ENCODE measurements at places on chromosomes 2 and 18.

DNA sequence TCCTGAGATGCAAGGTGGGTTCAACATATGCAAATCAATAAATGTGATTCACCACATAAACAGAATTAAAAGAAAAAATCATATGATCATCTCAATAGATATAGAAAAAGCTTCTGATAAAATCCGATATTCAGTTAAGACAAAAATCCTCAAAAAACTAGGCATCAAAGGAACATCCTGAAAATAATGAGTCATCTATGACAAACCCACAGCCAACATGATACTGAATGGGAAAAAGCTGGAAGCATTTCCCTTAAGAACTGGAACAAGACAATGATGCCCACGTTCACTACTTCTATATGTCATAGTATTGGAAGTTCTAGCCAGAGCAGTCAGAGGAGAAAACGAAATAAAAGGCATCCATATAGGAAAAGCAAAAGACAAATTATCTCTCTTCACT, 80.4 kb downstream of the MYO3B start:
- H3K4me3 ChIP-seq = no peak overlapping the region
- no peak for DNase-seq
- H3K27me3 ChIP-seq = peaks cover 12% of the 10 kb centered on the region
- H3K36me3 ChIP-seq = no peaks in the 10 kb centered on the region

- no peak for DNase-seq
- H3K4me3 ChIP-seq = no peak overlapping the region
- H3K4me1 ChIP-seq = no peaks in the 10 kb centered on the region
These were observed 329.3 kb upstream of the ZNF804A start for GRCh38 chr2:184268900-184269477.

DNA sequence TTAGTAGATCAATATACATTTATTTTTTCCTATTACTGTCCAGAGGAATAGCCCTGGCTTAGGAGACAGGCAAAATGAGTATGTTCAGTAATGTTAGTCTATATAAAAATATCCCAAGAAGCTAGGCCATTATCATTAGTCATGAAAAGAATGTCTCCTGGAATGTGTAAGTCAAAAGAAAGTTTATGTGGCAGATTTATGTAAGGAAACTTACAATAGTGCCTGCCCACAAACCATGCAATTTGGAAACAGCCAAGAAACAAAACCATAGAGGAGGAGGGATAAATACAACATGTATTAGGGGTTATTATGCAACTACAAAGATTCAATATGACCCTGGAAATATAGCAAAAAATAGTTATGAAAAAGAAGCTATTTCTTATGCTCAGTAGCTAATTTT, 96.3 kb downstream of the NOL4 start:
- no peaks in the 10 kb centered on the region for H3K36me3 ChIP-seq
- no peaks in the 10 kb centered on the region for H3K27me3 ChIP-seq
- H3K4me1 ChIP-seq = no peaks in the 10 kb centered on the region
- no peak for DNase-seq

- H3K27ac ChIP-seq = no peak overlapping the region
- H3K27me3 ChIP-seq = peaks cover 8% of the 10 kb centered on the region
- no peak overlapping the region for H3K4me3 ChIP-seq
These were observed 45.2 kb downstream of the ADNP2 start for GRCh38 chr18:80154293-80154692.

- H3K27ac ChIP-seq = no peak overlapping the region
- no peak overlapping the region for H3K4me3 ChIP-seq
- no peaks in the 10 kb centered on the region for H3K4me1 ChIP-seq
- no peak for DNase-seq
- no peaks in the 10 kb centered on the region for H3K36me3 ChIP-seq
- no peaks in the 10 kb centered on the region for H3K27me3 ChIP-seq
These were observed 141.5 kb upstream of the NDUFV2 start for GRCh38 chr18:8960740-8961657.

DNA sequence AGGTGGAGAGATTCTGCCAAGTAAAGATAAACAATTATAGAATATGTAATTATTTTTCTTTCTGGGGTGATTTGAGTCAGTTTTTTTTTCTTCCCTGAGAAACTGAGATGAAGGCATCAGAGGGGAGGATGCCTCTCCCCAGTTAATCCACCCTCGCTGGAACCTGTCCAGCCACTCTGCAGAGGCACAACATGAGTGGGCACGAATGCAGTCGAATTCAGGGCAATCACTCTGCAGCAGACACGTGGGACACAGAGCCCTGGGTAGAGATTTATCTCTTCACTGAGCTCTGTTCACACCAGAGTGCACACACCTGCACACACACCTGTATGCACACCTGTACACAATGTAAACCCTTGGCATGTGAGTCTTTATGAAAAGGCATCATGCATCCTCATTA, 154.2 kb downstream of the DCDC2C start:
- DNase-seq = no peak
- peaks cover 1% of the 10 kb centered on the region for H3K27me3 ChIP-seq
- H3K4me1 ChIP-seq = no peaks in the 10 kb centered on the region
- H3K4me3 ChIP-seq = no peak overlapping the region
- H3K36me3 ChIP-seq = no peaks in the 10 kb centered on the region
- H3K27ac ChIP-seq = no peak overlapping the region

DNA sequence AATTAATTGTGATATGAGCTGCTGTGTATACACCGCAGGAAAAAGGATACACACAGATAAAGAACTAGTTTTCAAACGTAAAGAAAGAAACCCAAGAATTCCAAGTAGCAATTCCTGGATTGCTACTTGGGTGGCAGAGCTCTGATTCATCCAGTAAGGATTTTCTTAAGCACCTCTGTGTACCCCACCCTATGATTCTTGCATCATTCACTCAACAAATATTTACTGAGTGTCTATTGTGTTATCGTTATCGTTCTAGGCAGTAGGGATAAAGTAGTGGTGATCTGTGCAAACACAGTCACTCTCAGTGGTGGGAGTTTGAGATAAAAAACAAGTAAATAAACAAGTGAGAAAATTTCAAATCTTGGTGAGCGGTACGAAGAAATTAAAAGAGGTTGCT, 4.9 kb upstream of the TMEM200C start:
- no peaks in the 10 kb centered on the region for H3K4me1 ChIP-seq
- DNase-seq = no peak
- no peaks in the 10 kb centered on the region for H3K36me3 ChIP-seq
- no peak overlapping the region for H3K4me3 ChIP-seq
- peaks cover 25% of the 10 kb centered on the region for H3K27me3 ChIP-seq

- no peak for DNase-seq
- no peak overlapping the region for H3K27ac ChIP-seq
- no peak overlapping the region for H3K4me3 ChIP-seq
- H3K36me3 ChIP-seq = no peaks in the 10 kb centered on the region
- H3K27me3 ChIP-seq = peaks cover 5% of the 10 kb centered on the region
These were observed 2.8 kb upstream of the CRYGB start for GRCh38 chr2:208148803-208149202.

DNA sequence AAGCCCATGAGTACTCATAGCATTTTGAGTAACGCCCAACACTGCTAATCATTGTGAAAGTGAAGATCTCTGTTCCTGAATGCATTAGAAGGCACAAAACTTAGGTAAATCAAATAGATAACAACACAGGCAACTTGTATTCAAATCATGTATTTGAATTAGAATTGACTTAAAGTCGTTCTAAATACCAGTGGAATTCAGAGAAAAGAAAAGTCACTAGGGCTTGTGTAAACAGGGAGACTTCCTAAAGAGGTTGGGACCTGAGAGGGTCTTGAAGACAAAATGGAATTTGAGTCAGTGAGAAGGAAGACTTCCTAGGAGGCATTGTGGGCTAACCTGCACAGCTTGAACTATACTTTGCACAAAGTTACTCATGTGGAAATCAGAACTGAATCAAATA, 127.2 kb downstream of the CTNNA2 start:
- no peaks in the 10 kb centered on the region for H3K36me3 ChIP-seq
- no peak for DNase-seq
- no peaks in the 10 kb centered on the region for H3K4me1 ChIP-seq
- no peak overlapping the region for H3K27ac ChIP-seq
- H3K4me3 ChIP-seq = no peak overlapping the region

GRCh38 chr2:59961746-59962145, 591.7 kb downstream of the BCL11A start:
- no peak for DNase-seq
- H3K4me3 ChIP-seq = no peak overlapping the region
- no peaks in the 10 kb centered on the region for H3K4me1 ChIP-seq
- no peaks in the 10 kb centered on the region for H3K27me3 ChIP-seq
- no peak overlapping the region for H3K27ac ChIP-seq

DNA sequence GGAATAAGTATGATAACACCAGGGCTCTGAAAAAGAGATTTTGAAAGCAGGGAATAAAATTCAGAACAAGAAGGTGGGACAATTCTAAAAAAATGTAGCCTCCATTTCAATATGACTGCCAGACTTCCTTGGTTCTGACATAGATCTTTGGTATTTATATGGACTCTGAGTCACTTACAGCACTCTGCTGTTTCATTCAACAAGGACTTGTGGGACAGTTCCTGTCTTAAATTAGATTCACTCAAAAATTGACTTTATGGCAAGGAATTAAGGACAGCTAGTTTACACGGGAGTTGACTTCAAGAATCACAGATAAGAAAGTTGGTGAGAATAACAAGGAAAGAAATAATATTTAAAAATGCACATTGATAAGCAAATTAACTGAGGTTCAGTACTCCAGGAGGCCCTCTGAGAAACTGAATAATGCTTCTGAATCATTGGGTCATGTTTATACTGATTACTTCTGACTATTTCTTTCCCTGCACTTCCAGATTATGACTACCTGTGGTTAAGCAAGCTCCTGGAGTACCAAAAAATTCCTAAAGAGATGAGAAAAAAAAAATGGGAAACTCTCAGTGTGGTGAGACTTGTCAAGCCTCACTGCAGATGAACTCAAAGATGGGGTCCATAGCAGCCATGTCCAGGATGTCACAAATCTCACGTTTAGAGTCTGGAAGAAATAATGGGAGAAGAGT, 828.3 kb upstream of the PIK3C3 start:
- no peak overlapping the region for H3K4me3 ChIP-seq
- no peak for DNase-seq
- no peaks in the 10 kb centered on the region for H3K27me3 ChIP-seq
- no peaks in the 10 kb centered on the region for H3K36me3 ChIP-seq
- H3K27ac ChIP-seq = no peak overlapping the region
- no peaks in the 10 kb centered on the region for H3K4me1 ChIP-seq

- H3K27me3 ChIP-seq = peaks cover 14% of the 10 kb centered on the region
- no peak for DNase-seq
- no peak overlapping the region for H3K4me3 ChIP-seq
These were observed 105.1 kb downstream of the KCNF1 start for GRCh38 chr2:11016735-11017388.

- H3K27ac ChIP-seq = peak overlapping the region; percentile 62
- H3K4me3 ChIP-seq = no peak overlapping the region
- DNase-seq = no peak
- H3K36me3 ChIP-seq = no peaks in the 10 kb centered on the region
- H3K4me1 ChIP-seq = peaks cover 24% of the 10 kb centered on the region
- H3K27me3 ChIP-seq = no peaks in the 10 kb centered on the region
These were observed 92.0 kb downstream of the ACTR2 start for GRCh38 chr2:65319674-65320041.

DNA sequence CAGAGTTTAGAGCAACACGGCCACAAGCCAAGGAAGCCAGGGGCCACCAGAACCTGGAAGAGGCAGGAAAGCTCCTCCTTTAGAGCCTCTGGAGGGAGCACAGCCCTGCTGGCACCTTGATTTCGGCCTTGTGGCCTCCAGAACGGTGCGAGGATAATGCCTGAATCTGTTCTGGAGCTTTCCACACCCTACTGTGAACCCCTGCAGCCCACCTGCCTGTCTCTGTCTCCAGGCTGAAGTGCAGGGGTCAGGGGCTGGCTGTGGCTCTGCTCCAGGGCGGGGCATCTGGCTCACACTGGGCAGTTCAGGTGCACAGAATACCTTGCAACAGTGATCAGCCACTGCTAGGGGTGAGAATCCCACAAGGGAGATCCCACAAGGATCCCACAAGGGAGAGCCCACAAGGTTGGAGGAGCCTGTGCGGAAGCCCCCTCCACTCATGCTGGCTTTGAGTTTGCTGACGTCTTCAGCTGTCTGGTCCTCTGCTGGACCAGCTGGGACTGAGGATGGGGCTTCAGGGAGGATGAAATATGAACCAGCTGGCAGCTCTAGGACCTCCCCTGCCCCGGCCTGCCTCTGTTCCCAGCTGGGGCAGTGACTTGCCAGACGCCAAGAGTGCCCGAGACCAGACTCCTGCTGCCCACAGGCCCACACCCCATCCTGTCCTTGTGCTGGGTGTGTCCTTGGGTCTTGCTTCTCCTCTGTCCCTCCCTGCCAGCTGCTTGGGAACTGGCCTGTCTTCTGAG, 56.4 kb upstream of the OTOS start:
- H3K4me3 ChIP-seq = no peak overlapping the region
- no peaks in the 10 kb centered on the region for H3K4me1 ChIP-seq
- DNase-seq = no peak

DNA sequence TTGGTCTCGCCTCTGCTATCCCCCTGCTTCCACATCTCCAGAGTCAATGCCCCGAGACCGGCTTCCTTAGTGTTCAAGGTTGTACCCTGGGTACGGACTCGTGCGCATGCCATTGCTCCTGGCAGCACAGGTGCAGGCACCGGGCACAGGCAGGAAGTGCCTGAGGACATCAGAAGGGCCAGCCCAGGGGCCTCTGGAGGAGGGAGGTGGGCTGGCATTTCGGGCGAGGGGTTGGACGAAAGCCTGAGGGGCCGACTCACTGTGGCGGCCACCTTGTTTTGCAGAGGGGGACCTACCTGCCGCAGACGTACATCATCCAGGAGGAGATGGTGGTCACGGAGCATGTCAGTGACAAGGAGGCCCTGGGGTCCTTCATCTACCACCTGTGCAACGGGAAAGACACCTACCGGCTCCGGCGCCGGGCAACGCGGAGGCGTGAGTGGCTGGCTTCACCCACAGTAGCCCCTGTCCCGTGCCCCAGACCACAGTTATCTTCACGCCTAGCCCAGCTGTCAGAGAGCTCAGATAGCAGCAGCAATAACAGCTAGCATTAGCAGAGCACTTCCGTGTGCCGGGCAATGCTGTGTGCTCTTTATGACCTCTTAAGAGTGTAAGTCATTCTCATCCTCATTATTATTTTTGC, 12.5 kb downstream of the ITM2C start:
- H3K4me3 ChIP-seq = no peak overlapping the region
- no peak overlapping the region for H3K27ac ChIP-seq
- no peaks in the 10 kb centered on the region for H3K27me3 ChIP-seq
- H3K36me3 ChIP-seq = peaks cover 1% of the 10 kb centered on the region

DNA sequence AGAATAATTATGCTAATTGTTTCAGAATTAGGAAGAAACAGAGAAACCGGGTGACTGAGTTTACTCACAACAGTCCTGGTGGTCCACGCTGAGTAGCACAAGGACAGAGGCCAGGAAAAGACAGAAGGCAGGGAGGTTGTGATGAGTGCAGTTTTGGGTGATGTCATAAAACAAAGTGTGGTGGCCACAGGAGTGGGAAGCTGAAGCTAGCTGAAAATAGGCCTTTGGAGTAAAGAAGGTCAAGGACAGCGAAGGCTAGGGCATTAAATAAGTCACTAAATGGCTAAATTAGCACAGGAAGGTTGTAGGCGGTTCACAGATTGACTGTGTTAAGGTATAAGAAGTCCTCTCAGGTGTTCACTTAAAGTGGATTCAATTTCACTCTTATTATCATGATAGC, 120.9 kb upstream of the TTN start:
- H3K27me3 ChIP-seq = peaks cover 3% of the 10 kb centered on the region
- no peak overlapping the region for H3K4me3 ChIP-seq
- no peak overlapping the region for H3K27ac ChIP-seq
- H3K4me1 ChIP-seq = no peaks in the 10 kb centered on the region
- H3K36me3 ChIP-seq = peaks cover 2% of the 10 kb centered on the region

Data from activated CD4-positive, alpha-beta memory T cell treated with anti-CD3 and anti-CD28 coated beads for 36 hours (primary cell).